CD4-positive, alpha-beta T cell treated with Interleukin-15 for 1 hour (primary cell): ENCODE measurements at places on chromosomes 7 and 10.

DNA sequence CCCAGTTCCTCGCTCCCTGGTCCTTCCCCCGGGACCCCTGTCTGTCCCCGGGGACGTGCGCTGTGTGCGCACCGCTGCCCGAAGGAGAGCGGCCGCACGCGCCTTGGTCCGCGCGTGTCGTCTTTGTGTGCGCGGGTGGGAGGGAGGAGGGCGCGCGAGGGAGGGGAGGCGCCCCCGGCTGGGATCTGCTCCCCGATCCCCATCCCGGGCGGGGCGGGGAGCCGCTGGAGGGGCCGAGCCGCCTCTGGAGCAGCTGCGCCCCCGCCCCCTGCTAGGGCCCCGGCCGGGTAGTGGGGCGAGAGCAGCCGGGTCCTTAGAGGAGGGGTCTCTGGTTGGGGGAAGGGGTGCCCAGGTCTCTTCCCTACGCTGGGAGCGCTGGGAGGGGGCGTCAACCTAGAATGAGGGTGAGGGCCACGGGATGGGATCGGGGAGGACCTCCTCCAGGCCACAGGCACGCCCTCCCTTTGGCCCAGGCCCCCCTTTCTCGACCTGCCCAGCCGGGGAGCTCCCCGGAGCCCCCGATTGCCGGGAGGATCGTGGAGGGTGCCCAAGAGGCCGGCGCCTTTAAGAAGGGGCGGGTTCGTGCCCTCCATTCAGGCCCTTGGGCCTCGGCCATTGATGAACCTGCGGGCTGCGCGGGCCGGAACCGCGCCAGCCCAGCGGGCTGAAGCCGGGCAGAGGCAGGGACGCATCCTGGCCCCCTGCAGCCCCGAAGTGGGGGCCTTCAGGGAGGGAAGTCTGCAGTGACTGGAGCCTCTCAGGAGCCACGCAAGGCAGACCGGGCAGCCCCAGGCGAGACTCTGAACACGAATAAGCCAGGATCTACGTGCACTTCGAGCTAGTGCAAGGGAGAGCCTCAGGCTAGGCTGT lies 678 bp downstream of the SH2B2 start:
- peak; percentile 34 for DNase-seq

- DNase-seq, result no peak
Observed at GRCh38 chr10:9253121-9253520, 1198.6 kb downstream of the GATA3 start.

GRCh38 chr10:110491346-110491745 lies 6.4 kb upstream of the DUSP5 start:
- DNase-seq, result no peak

- DNase-seq, result no peak
Observed at GRCh38 chr7:12158334-12159060, 52.6 kb upstream of the TMEM106B start.
